ENCODE measurements at places on chromosomes 2 and 18. TPM values are rescaled to one million over a fixed set of nuclear protein-coding genes. Genes with fewer than 3 reads are reported as not detected.
A peak's percentile ranks its signal among the peaks of the same experiment; 100 is the strongest.

GRCh38 chr18:52216109-52216508 is 123.9 kb upstream of the DCC start:
- DNase-seq = no peak

DNA sequence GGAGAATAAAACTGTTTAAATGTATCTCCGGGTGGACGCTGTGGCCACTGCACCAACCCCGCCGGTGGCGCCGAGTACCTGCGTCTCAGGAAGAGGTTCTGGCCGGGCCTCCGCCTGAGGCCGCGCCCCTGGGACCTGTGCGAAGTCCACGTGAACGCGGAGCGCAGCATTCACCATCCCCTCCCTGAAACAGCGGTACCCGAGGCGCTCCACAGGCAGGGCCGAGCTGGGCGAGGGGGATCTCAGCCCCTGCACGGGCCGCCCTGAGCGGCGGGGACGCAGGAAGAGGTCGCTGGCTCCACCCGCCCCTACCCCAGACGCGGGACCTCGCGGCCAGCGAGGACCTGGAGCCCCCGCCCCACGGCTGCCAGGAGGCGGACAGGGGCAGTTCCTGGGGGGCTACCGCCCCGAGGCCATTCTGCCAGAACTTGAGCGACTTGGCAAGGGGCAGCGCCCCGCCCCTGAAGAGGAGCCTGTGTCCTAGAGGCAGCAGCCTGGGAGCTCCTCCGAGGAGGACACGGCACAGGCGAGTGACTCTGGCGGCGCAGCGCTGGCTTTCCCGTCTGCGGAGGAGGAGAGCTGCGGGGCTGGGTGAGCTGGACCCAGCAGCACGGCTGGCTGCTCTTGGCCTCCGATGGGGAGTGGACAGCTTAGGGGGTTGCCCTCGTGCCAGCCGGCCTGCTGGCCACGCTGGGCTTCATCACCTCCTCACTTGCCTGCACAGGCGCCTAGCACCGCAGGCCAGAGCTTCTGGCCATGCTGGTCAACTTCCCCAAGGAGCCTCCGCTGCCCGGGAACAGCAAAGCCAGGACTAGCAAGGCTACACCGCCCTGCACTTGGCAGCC is 9.7 kb upstream of the TEKT4 start:
- peak; percentile 33 for DNase-seq

- no peak for DNase-seq
Observed at GRCh38 chr2:220504938-220505503, 877.6 kb downstream of the SLC4A3 start.

GRCh38 chr2:68385220-68385906 is 20.3 kb downstream of the PLEK start:
- no peak for DNase-seq

Gene TUBA4B
- not detected for total RNA-seq

Gene MLPH
- total RNA-seq = 55.0 TPM

DNA sequence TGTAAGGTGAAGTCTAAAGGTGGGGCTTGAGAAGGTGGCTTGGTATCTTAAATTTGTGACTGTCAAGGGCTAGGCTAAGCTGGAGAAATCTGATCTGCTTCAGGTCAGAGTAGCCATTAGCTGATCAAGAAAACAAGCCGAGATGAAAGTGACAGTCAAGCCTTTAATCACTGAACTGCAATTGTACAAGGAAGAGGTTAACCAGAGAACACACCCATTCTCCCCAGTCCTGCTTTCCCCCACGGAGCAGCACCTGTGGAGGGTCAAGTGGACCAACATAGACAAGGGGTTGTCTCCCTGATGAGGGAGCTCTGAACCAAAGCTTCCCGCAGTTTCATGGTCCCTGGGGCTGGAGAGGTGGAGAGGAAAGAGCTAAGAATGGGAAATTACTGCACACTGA is 901.2 kb downstream of the DCC start:
- no peak for DNase-seq

- DNase-seq = no peak
Observed at GRCh38 chr2:181682795-181683517, 2.6 kb upstream of the NEUROD1 start.

DNA sequence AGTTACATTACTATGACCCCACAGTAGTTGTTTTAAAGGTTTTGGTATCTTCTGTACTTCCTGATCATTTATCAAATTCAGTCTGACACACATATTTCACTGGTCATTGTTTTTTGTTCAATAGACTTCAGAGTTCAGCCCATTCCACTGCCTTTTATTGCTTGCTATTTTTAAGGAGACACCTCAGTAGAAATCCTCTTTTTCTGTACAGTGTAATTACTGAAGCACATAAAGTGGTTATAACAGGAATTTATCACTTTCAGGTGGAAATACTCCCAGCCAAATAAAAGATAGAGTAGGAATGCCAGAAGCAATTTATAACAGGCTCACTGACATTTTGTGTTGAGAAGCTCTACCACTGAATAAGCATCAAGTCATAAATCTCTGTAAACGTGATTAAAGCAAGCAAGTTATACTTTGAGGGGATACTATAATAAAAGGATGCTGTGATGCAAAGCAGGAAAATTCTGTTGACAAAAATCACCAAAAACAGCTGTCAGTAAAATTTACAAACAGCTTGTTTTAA is 6.6 kb upstream of the BARD1 start:
- DNase-seq = no peak

DNA sequence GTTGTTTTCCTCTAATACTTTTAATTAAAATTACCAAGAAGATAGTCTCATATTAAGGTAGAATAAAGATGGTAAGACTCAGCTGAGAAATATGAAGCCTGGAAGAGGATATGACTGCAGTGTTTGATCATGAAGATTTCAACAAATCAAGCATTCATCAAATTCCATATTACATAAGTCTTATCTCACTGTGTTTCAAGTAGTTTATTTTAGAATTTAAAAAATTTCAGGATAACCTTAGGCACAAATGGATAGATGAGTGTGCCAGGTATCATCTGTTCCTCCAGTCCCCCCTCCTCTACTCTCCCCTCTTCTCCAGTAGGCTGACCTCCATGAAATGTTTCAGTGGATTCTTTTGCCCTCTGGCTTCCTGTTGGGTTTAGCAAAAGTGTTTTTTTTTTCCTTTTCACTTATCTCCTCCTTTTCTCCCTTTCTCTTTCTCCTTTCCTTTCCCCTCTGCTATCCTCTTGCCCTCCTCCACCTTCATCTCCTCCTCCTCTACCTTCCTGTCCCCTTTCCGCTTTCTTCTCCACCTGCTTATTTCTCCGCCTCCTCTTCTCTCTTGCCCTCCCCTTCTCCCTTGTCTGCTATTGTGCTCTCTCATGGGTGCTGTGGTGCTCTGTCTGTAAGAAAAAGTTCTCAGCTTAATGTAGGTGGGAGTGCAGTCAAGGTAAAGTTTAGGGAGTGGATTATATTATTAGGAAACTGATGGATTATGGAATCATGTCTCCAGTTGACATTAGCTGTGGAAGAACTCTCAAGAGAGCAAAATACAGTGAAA is 72.8 kb downstream of the ABI2 start:
- no peak for DNase-seq

Gene COL4A4
- 2.1 TPM for total RNA-seq

Gene NAGK
- 32.0 TPM for total RNA-seq
